ENCODE measurements at places on chromosomes 12 and 14. TPM values are rescaled to one million over a fixed set of nuclear protein-coding genes. Genes with fewer than 3 reads are reported as not detected.

DNA sequence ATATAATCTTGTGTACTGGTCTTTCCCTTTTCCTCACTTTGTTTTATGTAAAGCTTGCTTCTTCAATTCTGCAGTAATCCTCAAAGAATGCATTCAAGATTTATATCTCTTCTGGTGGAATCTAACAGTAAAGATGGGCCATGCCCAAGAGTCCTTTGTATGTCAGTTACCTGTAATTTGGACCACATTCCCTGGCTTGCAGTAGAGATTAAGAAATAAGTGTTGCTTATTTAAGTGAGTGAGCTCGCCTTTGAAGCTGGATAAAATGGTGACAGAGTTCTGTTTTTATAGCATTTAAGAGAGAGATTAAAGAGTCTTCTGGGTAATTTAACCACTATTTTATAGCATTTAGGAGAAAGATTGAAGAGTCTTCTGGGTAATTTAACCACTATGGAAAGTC lies 262.1 kb upstream of the ATP2B1 start:
- no peak for DNase-seq

DNA sequence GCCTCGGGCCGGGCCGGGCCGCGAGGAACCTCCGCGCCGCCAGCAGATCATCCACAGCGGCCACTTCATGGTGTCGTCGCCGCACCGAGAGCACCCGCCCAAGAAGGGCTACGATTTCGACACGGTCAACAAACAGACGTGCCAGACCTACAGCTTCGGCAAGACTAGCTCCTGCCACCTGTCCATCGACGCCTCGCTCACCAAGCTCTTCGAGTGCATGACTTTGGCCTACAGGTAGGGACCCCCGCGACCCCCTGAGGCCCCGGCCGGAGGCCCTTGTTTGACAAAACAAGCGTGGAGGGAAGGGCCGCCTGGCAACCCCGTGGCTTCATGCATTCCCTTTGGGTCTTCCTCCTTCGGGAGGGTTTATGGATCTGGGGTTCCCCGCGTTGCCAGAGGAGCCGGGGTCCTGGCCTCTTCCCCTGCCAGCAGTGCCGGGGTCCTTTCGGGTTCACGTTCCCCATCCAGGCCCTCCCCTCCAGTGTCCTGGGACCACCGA lies 526 bp downstream of the MLXIP start:
- DNase-seq = peak; percentile 67

DNA sequence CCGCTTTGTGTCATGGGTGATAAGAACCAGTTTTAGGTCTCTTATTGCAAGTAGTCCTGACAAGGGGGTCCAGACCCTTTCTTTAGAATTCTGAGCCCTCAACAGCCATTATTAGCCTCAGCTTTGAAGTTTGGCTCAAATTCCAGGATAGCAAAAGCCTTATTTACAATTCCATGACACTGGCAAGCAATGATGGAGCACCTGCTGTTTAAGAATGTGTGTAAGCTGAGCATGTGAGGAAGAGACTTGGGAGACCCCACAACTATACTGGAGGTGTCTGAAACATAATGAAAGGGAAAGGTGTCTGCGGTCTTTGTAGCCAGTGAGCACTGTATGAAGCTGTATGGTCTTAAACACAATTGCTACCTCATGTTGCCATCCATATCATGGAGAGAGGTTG lies 119.8 kb downstream of the TBX5 start:
- no peak for DNase-seq

- DNase-seq = no peak
Observed at GRCh38 chr14:85702997-85703396, 173.1 kb downstream of the FLRT2 start.

DNA sequence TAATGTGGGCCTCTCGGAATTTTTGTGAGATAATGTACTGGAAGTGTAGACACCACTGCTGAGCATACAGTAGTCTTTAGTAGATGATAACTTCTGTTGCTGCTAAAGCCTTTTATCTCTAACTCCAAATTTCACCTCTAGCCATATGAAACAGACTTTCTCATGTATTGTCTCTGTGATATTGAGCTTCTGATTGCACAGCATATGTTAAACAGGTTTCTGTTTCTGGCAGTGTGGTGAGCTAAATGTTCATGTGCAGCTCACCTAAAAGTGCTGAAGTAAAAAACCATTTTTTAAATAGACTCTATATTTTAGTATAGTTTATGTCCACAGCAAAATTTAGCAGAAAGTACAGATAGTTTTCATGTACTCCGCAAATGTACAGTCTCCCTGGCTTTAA lies 89.3 kb upstream of the ALX1 start:
- no peak for DNase-seq

SETD3 gene
- total RNA-seq = 78.7 TPM

KITLG gene
- total RNA-seq = 77.5 TPM

SLC22A17 gene
- total RNA-seq = 10.6 TPM

TRHDE gene
- total RNA-seq = 12.5 TPM

HOXC4 gene
- 0.47 TPM for total RNA-seq

MIP gene
- not detected for total RNA-seq

Measured in lower lobe of right lung (tissue), 2 donors.